NK-92 treated with Interleukin-12 subunit alpha and Interleukin-12 subunit beta, amount 100 ng/mL, for 24 hours (cell line): ENCODE measurements at places on chromosomes 5 and 9.
A peak's percentile ranks its signal among the peaks of the same experiment; 100 is the strongest.

DNA sequence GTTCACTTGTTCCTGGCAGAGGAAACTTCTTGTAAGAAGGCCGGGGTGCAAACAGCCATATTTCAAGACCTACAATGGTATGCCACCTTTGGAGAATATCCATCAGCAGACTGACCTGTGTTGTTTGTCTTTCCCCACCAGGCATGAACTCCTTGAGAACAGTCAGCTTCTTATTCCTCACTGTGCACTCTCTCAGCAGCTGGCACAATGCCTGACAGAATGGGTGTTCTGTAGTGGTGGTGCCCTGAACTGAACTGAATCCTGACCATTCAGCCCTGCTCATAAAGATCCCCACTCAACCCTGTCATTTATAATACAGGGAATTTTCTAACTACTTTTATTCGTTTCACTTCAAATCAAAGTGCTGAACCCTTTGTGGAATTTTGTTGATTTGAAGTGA, 206.9 kb downstream of the COX7C start:
- no peak for DNase-seq

GRCh38 chr9:122379340-122379739, 8.5 kb downstream of the PTGS1 start:
- no peak for DNase-seq

DNA sequence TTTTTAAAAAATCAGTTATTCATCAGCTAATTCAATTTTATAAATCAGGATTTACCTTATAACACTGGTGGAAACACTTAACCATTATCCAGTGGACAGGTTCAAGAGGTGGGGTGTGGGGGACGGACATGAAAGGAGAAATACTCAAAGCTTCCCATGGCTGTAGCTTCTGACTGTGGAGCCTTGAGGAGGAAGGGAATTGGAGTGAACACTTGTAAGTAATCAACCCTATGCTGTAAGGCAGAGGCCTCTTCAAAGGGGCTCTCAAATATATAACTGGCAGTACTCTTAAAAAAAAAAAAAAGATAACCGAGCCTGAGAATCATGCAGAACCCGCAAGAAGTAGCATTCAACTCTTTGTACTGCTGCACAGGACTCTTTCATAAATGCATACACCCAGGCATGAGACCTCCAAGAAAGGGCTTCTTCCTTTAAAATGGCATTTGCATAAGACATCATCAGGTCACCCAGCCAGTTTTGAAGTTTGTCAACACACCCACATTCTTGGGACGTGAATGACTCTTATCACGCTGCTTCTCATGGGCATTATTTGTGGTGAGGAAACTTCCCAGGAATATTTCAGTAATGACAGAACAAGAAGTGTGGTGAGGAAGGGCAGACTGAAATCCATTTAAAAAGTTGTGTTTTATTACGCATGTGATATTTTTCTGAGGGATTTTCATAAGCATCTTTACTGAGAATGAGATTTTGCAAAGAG, 8.1 kb downstream of the OSMR start:
- DNase-seq: no peak

GRCh38 chr5:67731886-67732285, 483.7 kb upstream of the PIK3R1 start:
- no peak for DNase-seq

GRCh38 chr5:65055938-65056337, 287.2 kb downstream of the CWC27 start:
- no peak for DNase-seq

GRCh38 chr5:116423141-116423540, 151.5 kb downstream of the SEMA6A start:
- DNase-seq: no peak

DNA sequence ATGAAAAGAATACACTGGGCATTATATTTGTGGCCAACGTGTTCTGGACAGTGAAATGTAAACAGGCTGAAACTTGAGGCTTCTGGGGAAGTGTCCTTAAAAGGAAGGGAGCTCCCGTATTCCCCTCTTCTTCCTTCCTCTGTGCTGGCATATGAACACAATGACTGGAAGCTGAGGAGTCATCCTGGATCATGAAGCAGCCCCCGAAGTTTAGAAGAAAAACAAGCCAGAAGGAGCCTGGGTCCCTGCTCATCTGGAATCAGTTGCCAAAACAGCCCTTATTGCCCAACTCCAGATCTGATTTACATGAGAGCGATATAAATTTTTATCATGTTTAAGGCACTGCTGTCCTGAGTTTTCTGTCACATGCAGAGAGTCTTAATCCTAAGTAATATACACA, 65.4 kb upstream of the SLC1A1 start:
- DNase-seq: no peak

DNA sequence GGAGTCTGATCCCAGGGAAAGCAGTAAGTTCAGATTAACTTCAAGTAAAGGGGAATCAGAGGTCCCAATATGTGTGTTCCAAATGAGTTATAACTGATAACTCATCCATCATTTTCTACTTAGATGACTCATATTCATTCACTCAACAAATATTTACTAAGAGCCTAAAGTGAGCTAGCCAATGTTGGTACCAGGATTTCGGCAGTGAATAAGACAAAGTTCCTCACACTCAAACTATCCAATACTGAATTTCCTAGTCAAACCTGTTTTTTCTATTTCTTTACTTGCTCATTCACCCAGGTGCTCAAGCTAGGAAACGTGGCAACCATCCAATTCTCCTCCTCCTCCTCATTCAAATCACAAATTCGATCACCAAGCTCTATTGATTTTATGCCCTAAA, 25.8 kb downstream of the FBXW2 start:
- no peak for DNase-seq

DNA sequence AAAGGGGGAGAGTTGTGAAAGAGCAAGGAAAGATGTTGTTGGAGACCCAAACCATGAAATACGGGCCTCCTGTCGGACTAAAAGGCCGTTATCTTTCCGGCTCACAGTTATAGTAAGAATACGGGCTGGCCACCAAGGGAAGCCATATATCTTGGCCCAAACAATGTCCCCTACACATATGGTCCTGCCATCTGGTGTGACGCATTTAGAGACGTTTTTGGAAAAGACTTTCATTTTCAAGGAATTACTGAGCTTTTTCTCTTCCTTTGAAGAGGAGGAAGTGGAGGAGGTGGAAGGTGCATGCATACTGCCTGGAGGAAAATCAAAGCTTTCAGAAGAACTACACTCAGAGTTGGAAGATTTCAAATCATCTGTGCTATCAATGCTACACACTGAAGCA, 26.7 kb downstream of the PWWP2A start:
- DNase-seq: no peak

GRCh38 chr5:171911152-171911551, 95.3 kb downstream of the FBXW11 start:
- no peak for DNase-seq

DNA sequence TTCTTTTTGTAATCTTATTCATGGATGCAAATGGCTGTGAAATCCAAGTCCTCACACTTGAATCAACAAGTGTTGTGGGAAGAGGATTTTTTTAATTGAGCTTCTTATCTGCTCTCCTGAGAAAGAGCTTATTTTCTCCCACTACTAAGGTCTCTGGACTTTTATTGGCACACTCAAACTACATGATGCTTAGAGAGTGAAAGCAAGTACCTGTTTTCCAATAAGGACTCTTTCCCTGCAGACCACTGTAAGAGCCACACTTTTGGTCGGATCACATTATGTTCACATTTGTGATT, 546.4 kb upstream of the ARRDC3 start:
- no peak for DNase-seq

- DNase-seq: no peak
Measured at GRCh38 chr9:27371382-27371781, 74.4 kb upstream of the EQTN start.

DNA sequence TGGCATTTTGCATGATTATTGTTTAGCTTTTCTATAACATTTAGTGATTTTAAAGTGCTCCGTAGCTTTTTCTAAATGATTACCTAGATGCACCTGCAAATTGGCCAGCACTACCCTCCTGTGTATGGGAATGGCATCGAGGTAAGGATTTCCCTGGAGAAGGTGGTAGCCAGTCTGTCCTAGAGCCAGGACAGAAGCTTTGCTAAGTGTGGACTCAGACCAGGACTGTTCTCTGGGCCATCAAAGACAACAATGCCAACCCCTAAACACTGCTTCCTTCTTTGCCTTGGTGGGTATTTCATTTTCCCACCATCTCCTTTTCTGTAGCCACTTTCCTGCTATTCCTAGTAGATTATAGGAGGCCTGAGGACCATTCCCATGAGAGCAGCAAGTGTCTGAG, 53.0 kb downstream of the CD180 start:
- no peak for DNase-seq

DNA sequence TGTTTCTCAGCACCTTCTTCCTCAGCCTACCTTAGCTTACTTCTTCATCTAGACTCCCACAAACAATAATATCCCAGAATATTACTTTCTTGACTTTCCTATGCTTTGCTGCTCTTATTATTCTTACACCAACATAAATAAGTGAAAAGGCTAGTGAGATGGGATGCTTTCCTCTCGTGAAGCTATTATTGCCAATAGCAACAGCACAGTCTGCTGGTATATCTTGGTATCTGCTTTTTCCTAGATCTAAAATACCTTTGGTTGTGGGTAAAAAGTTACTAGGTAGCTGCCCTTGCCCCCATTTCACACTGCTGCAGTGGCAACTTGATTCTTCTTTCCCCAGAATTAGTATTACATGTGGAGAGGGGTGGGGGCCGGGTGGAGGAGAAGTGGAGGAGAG, 26.1 kb upstream of the GLIPR2 start:
- DNase-seq: no peak

- no peak for DNase-seq
Measured at GRCh38 chr9:28342815-28343338, 769.6 kb upstream of the C9orf72 start.

DNA sequence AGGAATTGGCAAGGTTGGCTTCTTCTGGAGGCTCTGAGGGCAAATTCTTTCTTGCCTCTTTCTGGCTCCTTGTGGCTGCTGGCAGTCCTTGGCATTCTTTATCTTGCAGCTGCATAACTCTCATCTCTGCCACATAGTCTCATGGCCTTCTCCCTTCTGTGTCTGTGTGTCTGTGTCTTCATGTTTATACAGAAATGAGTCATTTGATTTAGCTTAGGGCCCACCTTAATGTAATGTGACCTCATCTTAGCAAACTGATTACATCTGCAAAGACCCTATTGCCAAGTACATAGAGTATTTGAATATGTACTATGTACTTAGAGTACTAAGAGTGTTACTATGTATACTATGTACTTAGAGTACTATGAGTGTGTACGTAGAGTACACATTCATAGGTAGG, 122.5 kb downstream of the RFK start:
- DNase-seq: no peak

DNA sequence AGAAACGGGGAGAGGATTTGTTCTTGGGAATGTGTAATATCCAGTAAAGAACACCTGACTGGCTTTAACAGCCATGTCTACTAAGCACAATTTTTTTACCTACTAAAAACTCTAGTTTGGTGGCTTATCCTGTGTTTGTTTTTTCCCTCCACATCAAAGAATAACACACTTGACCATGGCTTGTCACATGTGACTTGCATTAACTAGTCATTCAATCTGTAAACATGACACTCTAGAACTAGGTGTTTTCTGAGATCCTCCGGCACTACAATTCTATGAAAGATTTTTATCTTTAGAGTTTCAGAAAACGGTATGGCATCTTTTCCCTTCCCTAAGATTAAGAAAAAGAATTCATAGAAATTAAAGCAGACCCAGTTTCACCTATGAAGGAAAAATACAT, 103.7 kb downstream of the CEMIP2 start:
- DNase-seq: no peak

GRCh38 chr5:171963416-171963815, 43.0 kb downstream of the FBXW11 start:
- DNase-seq: no peak

DNA sequence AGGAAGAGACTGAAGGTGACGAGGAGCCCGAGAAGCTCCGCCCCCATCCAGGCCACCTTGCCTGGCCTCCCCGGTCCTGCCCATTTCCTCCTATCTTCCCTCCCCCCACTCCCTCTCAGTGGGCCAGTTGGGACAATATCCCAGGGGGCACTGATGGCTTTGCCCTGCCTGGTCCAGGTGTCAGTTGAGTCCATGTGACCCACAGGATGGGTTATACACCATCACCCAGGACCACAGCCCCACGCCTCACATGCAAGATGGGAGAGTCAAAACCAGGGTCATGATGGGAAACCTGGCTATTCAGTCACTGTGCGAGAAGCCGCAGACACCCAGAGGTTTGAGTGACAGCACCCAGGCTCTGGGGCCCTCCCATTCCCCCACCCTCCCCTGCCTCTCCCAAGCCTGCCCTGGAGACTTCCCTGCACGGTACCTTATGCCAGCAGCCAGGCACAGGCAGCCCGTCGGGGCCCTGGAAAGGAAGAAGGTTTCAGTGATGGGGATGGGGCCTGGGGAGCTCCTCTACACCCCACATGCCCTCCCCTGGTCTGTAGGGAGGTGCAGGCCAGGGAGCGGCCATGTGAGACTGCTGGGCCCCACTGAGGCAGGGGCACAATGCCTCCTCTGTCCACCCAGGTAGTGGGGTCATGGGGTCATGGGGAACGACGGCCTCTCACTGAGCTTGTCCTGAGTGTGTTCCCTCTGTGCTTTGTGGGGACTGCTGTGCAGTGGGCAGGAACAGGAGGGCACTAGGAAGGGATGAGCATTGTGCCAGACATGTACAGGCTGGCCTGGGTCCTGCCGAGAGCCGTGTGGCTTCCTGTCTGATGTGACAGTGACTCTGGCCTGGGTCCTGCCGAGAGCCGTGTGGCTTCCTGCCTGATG, 6.3 kb upstream of the PHYKPL start:
- peak; percentile 67 for DNase-seq

DNA sequence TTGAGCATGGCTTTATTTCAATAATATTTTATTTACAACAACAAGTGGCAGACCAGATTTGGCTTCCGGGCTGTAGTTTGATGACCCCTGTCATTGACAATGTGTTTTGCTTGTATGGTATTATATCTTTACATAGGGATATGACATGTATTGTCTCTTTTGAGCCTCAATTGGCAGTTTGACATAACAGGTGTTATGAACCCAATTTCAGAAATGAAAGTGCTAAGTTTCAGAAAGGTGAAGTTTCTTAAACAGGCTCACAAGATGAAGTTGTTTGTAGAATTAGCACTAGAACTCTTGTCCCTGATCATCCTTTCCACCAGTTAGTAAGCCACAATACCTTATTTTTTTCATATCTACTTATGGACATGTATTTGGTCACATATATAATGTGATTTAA, 303.0 kb upstream of the GRIA1 start:
- no peak for DNase-seq

DNA sequence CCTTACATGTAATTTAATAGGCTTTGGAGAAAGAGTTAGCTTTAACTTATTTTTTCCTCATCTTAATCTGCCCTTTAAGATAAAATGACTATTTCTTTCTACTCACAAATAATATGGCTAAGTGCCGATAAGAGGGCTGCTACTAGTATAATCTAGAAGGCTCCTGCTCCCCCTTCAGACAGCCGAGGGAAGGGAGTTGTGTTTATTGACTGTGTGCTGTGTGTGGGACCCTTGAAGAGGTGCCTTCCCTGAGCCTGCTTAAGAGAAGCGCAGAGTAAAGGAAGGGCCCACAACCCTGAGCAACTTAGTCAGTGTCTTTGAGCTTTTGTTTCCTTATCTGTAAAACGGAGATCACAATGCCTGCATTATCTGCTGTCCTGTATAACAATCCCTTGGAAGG, 28.1 kb upstream of the CKMT2 start:
- no peak for DNase-seq
